ENCODE measurements at places on chromosomes 5 and 9.
A peak's percentile ranks its signal among the peaks of the same experiment; 100 is the strongest.

DNA sequence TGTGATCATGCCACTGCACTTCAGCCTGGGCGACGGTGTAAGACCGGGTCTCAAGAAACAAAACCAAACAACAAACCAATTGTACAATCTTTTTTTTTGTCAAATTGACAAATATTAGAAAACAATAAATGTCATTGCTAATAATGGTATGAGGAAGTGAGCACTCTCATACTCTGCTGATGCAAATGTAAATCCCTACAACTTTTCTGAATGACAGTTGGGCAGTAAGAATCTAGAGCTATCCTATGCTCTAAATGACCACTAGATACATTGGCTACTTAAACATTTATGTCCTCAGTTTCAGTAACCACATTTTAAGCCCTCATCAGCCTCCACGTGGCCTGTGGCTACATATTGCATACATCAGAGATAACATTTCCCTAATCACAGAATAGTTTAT, 256.2 kb downstream of the FER start:
- DNase-seq = no peak

- no peak for DNase-seq
Measured at GRCh38 chr9:132409828-132410528, at the start of gene CFAP77. Gene CFAP77, plus strand, starts transcription at chr9:132410211. Its CDS starts 61 bp downstream, at chr9:132410272.

DNA sequence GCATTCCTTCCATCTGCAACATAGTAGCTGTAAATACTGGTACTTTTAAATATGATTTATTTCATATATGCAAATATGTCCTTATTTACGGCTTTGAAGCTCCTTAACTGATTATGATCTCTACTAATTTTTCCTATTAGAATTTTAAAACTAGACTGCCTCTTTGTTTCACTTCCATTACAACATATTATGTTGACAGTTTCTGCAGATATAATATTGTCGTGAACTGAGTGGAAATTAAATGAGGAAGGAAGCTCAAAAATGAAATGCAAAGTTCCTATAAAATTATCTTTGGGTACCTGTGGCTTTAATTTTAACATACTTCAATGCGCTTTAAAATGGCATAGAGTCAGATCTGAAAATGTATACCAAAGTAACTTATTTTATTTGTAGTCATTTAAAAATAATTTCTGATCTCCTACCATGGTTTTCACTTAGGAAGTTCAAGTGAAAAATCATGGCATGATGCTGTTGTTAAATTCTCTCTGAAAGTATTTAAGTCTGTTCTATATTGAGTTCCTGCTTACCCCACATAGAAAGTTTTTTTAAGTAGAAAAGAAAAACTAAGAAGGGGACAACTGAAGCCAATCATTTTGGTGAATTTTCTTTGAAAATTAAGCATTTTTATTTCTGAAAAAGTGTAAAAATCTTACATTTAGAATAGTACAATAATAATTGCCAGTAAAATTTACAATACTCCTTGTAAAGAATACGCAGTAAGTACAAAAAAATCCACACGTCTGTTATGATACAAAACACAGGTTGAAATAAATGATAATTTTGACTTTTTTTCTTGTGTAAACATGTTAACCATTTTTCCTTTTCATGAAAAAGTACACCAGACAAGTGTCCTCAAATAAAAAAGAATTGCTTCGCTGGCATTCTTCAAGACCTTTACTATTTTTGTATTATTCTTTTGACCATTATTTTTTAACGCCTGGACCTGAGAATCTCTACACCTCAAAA, 2.6 kb downstream of the FOXD1 start:
- DNase-seq = no peak

DNA sequence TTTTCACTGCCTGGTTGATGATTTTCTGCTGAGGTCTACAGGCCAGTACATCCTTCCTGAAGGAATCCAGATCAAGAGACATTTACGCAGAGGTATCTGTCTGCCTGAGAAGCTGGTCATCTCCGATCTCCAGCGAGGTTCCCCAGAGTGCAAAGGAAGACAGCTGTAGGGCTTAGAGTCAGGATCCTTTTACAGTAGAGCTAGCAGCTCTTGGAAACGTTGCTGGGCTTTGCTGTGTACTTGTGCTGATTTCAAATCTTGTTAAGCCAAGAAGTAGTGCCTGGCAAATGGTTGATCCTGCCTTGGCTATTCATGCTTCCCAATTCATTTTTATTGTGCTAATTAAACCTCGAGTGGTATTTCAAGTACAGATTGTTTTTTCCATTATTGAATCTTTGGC, 48.9 kb downstream of the NTRK2 start:
- peak; percentile 13 for DNase-seq

GRCh38 chr9:100698945-100699344, 121.1 kb downstream of the CAVIN4 start:
- DNase-seq = no peak

DNA sequence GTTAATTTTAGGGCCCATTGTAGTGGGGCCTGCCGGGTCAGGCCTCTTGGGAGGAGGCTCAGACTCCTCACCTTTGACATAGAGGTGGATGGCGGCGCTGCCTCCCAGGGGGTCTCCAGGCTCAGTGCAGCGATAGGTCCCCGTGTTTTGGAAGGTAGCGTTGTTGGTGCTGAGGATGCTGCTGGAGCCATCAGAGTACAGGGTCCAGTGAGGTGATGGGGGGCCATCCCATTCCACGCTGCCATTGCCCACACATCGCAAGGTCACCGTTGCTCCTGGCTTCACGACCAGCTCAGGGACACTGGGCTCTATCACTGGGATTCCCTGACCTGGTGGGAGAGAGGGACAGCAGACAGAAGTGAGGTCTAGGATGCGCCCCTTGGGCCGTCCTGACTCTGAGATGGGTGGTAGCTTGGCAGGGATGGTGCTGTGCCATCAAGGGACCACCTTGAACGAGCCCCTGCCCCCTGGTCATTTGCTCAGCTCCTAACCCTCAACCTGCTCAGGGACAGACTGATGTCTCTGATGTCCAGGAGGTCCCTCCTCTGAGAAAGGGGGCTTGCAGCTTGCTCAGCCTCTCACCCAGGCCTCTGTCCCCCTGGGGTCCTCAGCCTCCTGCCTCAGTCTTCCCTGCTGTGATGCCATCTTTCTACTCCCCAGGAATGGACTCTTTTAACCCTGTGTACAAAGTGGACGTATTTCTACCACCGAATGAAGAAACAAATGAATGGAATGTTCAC, 5.5 kb downstream of the CSF1R start:
- no peak for DNase-seq

DNA sequence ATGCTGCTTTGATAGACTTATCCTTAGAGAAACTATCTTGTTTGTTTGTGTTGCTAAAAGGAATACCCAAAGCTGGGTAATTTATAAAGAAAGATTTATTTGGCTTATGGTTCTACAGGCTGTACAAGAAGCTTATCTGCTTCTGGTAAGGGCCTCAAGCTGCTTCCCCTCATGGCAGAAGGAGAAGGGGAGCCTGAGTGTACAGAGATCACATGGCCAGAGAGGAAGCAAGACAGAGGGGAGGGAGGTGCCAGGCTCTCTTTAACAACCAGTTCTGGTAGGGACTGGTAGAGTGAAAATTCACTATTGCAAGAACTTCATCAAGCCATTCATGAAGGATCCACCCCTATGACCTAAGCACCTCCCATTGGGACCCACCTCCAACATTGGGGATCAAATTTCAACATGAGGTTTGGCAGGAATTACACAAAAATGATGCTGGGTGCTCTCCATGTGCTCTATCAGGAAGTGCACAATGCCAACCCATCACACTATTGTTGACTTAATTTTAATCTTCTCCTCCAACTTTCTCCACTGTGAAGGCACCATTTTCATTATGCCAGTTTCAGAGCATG, 115.1 kb upstream of the SHB start:
- no peak for DNase-seq

GRCh38 chr5:125390326-125390725, 643.9 kb upstream of the ZNF608 start:
- no peak for DNase-seq

- DNase-seq = no peak
Measured at GRCh38 chr5:59218424-59219045, 635.7 kb downstream of the RAB3C start.

DNA sequence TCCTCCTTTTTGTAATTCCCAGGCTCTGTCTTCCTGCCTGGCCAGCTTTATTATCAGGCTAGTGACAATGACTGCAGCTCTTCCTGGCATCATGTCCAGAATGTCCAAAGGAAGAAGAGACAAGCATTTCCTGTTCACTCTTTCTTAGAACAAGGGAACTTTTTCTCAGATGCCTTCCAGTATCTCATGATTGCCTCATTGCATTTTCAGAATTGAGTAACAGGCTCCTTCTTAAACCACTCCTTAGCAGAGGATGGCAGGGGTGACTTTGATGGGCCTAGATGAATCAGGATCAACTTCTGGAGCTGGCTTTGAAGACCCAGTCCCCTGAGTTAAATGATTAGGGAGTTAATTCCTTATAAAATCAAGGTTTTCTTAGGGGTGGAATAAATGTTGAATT, 92.9 kb upstream of the RASGRF2 start:
- no peak for DNase-seq

- no peak for DNase-seq
Measured at GRCh38 chr5:148739524-148739923, 85.2 kb upstream of the HTR4 start.

GRCh38 chr5:37889612-37890317, 49.9 kb upstream of the GDNF start:
- DNase-seq = no peak

- no peak for DNase-seq
Measured at GRCh38 chr9:37464006-37464405, 1.2 kb downstream of the ZBTB5 start.

- DNase-seq = no peak
Measured at GRCh38 chr5:161751265-161751664, 65.7 kb downstream of the GABRA6 start.

DNA sequence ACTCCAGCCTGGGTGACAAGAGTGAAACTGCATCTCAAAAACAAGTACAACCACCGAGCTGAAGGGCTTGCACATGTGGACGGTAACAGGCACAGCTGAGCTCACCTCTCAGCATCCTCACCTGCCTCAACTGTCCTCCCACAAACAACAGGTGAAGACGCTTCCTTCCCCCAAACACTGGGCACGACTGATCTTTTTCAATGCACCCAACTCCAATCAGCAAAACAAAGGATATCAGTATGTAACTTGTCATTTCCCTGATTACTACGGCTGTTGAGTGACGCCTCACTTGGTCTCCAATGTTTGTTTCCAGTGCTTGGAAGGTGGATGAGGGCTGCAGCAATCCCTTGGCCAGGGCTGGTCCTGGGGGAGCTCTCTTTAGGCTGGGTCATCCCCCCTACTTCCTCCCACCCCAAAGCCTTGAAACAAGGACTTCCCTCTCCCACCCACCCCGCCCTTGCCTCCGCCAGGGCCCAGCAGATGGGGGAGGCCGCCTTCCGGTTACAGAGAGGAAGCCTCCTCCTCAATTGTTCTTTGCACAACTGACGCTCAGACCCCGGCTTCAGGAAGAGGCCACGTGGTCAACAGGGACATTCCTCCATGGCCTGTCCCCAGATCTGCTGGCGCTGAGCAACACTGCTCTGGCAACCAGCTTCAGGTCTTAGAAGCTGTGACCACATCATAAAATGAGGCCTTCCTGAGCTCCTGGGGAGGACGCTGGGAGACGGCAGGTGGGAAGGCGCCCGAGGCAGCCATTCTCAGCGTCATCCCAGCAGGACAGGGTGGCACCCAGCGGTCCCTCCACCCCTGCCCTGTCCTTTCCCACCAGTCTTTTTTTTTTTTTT, 5.9 kb downstream of the FAM78A start:
- no peak for DNase-seq

DNA sequence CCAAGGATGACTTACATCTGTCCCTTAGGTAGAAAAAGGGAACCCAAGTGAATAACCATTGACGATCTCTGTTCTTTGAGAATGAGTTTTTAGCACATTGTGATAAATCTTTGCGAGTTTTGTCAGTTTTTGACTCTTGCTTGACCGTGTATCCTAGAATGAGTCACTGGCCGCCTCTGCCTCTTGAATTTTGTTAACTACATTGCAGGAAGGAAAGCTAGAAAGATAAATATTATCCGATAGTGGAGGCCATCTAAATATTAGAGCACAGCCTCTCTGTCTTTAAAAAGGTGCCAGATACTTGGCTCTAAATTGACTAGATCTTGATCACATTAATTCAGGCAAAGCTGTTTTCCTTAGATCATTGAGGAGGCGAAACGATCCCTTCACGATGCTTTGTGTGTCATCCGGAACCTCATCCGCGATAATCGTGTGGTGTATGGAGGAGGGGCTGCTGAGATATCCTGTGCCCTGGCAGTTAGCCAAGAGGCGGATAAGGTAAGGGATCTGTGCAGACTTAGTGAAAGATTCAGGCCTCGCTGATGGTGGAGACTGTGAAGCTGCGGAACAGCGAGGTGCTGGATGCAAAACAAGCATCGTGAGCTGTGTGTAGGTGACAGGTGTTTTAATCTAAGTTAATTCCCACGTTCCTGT, 12.2 kb downstream of the CCT5 start:
- DNase-seq = no peak

- DNase-seq = no peak
Measured at GRCh38 chr9:6870650-6871477, 113.1 kb downstream of the KDM4C start.

- no peak for DNase-seq
Measured at GRCh38 chr5:93608855-93609254, 25.8 kb downstream of the NR2F1 start.

DNA sequence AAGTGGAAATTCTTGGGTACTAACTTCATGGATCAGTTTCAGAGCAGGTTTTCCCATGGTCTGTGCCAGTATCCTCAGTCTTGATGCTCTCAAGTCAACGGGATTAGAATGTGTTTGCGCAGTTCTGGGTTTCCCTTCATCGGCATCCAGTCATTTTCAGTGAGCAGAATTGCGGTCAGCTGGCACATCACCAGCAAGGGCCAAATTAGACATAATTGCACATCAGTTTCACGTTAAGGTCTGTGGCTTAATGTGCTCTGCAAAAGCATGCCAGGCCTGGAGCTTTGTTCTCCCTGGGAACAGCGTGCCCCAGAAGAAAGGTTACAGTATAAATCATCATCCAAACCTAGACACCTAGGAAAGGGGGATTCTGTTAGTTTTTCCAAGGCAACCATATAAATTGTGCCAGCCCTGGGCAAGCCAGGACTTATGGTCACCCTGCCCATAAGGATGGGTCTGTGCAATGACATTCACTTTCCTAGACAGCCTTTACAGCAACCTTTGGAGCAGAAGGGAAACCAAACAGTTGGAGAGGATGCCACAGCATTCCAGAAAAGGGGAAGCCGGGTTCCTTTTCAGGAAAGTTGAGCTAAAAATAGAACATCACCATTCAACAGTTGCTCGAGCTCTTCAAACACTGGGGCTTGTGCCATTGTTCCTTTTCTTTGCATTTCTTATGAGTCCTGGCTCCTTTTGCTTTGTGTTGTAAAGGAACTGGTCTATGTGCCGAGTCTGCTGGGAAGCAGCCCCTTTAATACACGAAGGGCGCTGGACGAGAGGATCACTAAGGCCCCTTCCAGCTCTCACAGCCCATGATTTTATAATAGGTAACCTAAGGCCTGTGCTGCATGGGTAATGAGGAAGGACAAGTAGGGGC, 23.1 kb downstream of the IQGAP2 start:
- DNase-seq = no peak

GRCh38 chr9:132509928-132510874, 72.2 kb upstream of the BARHL1 start:
- DNase-seq = no peak

- no peak for DNase-seq
Measured at GRCh38 chr5:139167952-139168720, 30.0 kb downstream of the SIL1 start.
